SK-N-DZ (cell line): ENCODE measurements at places on chromosomes 5 and 9.
A peak's percentile ranks its signal among the peaks of the same experiment; 100 is the strongest.

- DNase-seq, result no peak
Measured at GRCh38 chr5:39584927-39585326, 160.1 kb upstream of the DAB2 start.

GRCh38 chr5:94562327-94562971 lies 56.0 kb downstream of the KIAA0825 start:
- DNase-seq, result no peak

GRCh38 chr9:87888501-87888900 lies 5.8 kb downstream of the SPATA31E1 start:
- DNase-seq, result no peak

DNA sequence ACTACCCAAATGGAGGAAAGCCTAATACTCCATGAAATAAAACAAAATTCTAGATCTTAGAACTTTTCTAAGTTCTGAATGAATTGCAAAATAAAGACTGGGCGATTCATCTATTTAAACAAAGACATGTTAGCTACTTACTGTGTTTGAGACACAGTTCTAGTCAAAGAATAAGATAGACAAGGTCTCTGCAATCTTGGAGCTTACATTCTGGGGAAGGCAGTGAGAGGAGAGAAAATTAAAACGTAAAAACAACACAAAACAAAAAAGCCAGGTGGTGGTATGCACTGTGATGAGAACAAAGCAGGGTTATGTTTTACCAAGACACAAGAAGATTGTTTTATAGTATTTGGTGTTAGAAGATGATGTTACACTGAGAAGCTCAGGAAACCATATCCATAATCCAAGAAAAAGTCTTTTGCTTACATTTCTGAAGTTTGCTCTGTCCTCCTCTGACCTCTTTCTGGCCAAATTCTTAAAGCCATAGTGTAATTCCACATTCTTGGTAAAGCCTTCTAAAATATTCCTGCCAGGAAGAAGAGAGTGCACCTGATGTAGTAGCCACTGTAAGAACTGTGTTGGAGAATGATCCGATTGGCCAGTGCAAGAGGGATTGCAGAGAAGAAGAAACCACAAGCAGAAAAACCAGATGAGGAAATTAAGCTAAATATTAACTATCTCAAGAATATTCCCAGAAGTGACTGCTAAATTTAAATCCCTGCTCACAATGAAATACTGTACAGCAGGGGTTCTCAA lies 218.4 kb downstream of the PCSK1 start:
- no peak for DNase-seq

DNA sequence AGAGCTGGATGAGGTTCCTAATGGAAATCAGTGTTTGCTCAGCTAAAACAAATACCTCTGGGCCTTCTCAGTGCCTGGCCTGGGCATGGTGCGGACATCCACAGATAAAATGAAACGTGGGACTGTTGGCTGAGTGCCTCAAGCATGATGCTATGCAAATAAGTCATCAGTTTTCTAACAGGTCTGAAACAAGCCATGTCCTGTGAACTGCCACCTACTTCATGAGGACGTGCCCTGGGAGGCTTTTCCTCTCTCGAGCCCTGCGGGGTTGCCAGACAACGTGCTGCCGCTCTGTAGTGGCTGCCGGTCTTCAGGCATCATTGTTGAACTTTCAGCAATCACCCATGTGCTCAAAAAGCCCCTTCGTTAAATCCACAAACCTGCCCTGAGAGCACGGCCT lies 240.4 kb upstream of the IRX2 start:
- DNase-seq, result no peak

DNA sequence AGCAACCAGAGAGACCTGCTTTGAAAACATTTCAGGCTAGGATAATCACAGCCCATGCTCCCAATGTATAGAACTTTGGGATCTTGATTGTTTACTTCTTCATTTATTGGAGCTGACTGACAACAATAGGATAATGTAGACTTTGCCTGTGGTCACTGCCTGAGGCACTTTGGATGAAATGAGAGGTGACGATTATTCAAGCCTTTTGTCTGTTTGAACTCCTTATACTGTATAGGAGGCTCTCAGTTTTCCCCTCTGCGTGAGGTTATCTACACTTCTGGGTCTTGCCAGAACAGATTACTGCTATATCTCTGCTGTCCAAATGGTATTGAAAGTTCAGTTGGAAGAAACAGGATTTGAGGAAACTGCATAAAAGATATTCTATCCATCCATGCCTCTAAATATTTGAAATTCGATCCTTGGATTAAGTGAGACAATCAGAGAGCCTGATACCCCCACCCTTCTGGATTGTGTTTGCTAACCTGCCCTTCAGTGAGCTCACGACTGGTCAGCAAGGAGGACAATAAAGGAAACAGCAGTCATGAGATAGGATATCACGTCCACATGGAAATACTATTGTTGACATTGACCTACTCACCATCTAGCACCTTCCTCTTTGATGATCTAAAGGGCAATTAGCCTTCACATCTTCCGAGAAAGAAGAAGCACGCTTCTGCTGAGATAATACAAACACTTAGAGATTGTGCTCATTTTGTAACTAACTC lies 98.1 kb downstream of the DOCK8 start:
- no peak for DNase-seq

DNA sequence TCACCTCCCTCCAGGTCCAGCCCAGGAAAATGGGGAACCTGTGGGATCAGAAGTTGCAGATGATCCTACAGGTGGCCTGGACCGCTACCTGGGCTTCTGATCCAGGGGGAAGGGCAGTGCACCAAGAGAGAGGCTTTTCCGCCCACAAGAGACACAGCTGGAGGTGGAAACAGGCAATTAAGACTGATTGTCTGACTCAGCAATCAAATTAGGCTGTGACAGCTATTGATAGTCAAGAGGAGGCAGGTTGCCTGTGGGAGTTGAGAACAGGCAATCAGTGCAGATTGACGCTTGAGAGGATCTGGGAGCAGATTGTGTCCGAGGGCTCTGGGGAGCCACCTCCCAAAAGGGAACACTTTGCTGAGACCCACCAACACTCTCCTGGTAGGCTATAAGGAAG lies 71.1 kb upstream of the SLC44A1 start:
- DNase-seq, result peak; percentile 11

DNA sequence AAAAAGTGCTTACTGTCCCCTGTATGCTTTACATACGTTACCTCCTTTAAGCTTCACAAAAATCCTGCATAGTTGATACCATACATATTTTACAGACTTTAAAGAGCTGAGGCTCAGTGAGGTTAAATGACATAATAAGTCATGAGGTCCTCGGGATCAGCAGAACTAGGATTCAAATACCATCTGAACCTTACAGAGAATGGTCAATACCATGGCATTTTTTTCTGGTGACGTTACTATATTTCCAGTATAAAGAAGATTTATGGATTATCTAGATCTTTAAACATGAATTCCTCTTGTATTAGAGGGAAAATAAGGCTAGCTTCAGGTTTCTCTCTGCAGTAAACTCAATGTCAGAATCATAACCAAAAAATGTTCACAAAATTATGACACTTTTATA lies 153.7 kb upstream of the GPR151 start:
- DNase-seq, result no peak

- no peak for DNase-seq
Measured at GRCh38 chr5:139397921-139398320, 3.0 kb upstream of the PROB1 start.

DNA sequence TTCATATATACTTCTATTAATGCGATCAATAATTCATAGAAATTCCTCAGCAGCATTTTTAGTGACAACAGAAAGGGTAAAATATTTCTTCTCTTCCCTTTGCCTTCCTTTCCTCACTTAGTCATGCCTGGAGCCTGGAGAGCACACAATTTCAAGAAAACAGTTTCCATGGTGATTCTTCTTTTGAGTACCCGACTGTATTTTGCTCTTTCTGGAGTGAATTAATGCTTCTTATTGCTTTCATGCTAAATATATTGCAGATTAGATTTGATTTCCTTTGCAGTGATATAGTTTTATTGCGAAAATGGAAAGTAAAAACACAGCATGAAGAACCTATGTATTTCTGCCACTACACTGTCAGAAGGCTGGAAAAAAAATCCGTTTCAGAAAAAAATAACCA lies 153.5 kb downstream of the PPP2R2B start:
- no peak for DNase-seq

- DNase-seq, result no peak
Measured at GRCh38 chr9:12859704-12860251, 85.0 kb downstream of the LURAP1L start.

- no peak for DNase-seq
Measured at GRCh38 chr9:110933350-110934001, 104.8 kb downstream of the LPAR1 start.

- DNase-seq, result no peak
Measured at GRCh38 chr9:68750255-68750654, 45.2 kb downstream of the PIP5K1B start.

GRCh38 chr5:55030676-55031369 lies 6.8 kb downstream of the GZMK start:
- no peak for DNase-seq

DNA sequence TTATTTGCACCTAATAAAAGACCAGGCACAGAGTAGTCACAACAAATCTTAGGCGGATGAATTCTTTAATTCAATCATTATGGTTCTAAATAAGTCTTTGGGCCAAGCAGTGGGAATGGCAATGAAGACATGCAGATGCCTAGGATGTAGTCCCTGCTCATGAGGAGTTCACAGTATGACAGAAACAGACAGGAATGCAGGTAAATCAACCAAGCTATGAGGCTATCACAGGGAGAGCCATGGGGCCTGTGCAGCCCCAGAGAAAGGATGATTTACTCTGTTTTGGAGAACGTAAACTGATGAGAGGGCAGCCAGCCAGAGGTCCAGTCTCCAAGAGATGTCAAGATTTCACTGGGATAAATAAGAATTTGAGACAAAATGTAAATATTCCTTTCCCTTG lies 129.4 kb downstream of the TRIM32 start:
- no peak for DNase-seq
